Metanephros (tissue), 2 donors: ENCODE measurements at places on chromosomes 11 and 22. TPM values are rescaled to one million over a fixed set of nuclear protein-coding genes. Genes with fewer than 3 reads are reported as not detected.

The SCGB1D2 gene
- total RNA-seq, result not detected

The PIWIL4 gene
- 5.1 TPM for total RNA-seq

The KCNJ1 gene
- total RNA-seq, result 120 TPM

The RBMXL2 gene
- total RNA-seq, result 0.64 TPM

The CNTF gene
- 0.99 TPM for total RNA-seq

The POTEH gene
- not detected for total RNA-seq

The KRTAP5-5 gene
- total RNA-seq, result not detected

The PDGFD gene
- total RNA-seq, result 24.3 TPM

The SCUBE1 gene
- 10.7 TPM for total RNA-seq
